ENCODE measurements at places on chromosomes 4 and X.

GRCh38 chr4:185071236-185071811, 53.0 kb downstream of the HELT start:
- no peak for DNase-seq

- no peak for DNase-seq
Observed at GRCh38 chrX:34778916-34779315, 121.8 kb upstream of the TMEM47 start.

GRCh38 chrX:96683997-96684338, 674 bp upstream of the DIAPH2 start:
- no peak for DNase-seq

GRCh38 chr4:101791182-101791558, 640 bp downstream of the BANK1 start:
- peak; percentile 10 for DNase-seq

GRCh38 chr4:70838666-70839588, 763 bp downstream of the GRSF1 start:
- DNase-seq, result peak; percentile 64

- DNase-seq, result peak; percentile 23
Observed at GRCh38 chr4:87009095-87009648, 74.4 kb downstream of the AFF1 start.

Data from CD4-positive, alpha-beta T cell treated with Interleukin-1 beta for 1 hour (primary cell).